ENCODE measurements at places on chromosomes 12 and 14. TPM values are rescaled to one million over a fixed set of nuclear protein-coding genes. Genes with fewer than 3 reads are reported as not detected.

KRT77 gene
- total RNA-seq = not detected

KRT5 gene
- total RNA-seq = 2.7 TPM

IL31 gene
- total RNA-seq = not detected

SSTR1 gene
- total RNA-seq = 0.33 TPM

SYNE3 gene
- total RNA-seq = 33.6 TPM

DAD1 gene
- 270 TPM for total RNA-seq

TPPP2 gene
- not detected for total RNA-seq

PPM1A gene
- total RNA-seq = 23.1 TPM

ZFYVE26 gene
- 26.7 TPM for total RNA-seq

GRCh38 chr12:108696111-108696995 lies 35.0 kb downstream of the CORO1C start:
- DNase-seq = no peak

GRCh38 chr12:88658009-88658408 lies 77.7 kb upstream of the KITLG start:
- no peak for DNase-seq

DNA sequence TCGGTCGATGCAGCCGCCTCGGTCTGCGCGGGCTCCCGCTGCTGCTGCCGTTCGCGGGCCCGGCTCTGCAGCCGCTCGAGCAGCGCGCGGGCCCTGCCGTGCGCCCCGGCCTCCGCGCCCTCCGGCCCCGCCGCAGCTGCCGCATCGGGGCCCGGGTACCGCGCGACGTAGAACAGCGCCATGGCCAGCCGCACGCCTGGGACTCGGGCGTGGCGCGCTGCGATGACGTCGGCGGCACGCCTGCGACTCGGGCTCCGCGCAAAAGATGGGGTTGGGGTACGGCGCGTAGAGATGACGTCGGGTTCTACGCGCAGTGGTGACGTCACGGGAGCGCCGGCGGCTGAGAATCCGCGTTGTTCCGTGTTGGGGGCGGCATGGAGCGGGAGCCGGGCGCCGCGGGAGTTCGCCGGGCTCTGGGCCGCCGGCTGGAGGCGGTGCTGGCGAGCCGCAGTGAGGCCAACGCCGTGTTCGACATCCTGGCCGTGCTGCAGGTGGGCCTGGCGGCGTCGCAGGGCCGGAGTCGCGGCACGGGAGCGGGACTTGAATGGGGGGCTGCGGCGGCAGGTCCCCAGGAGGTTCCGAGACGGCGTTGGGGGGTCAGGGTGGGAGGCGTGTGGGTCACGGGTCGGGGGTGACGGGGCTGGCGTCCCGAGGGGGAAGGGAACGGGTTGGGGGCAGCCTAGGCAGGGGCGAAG lies at the start of the genes DDX51 and NOC4L:
DDX51 (minus strand) TSS at position 205 of the 695 bp plus-strand sequence; CDS start at position 182, 23 bp downstream.
NOC4L (plus strand) TSS at position 343 of the 695 bp plus-strand sequence; CDS start at position 375, 32 bp downstream.
- peak; percentile 98 for DNase-seq

GRCh38 chr14:25056688-25057078 lies 6.7 kb upstream of the STXBP6 start:
- no peak for DNase-seq

DNA sequence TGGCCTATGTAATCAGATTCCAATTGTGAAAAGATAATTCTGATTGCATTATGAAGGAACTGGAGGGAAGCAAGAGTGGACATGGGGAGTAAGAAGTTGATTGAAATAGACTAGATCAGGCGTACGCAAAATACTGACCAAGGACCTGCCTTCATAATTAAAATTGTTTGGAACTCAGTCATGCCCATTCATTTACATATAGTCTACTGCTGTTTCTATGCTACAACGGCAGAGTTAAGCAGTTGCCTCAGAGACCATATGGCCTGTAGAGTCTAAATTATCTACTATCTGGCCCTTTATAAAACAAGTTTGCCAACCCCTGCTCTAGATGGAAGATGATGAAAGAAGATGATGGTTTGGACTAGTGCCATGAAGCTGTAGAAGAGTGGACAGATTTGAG lies 170.0 kb upstream of the ARID2 start:
- no peak for DNase-seq

DNA sequence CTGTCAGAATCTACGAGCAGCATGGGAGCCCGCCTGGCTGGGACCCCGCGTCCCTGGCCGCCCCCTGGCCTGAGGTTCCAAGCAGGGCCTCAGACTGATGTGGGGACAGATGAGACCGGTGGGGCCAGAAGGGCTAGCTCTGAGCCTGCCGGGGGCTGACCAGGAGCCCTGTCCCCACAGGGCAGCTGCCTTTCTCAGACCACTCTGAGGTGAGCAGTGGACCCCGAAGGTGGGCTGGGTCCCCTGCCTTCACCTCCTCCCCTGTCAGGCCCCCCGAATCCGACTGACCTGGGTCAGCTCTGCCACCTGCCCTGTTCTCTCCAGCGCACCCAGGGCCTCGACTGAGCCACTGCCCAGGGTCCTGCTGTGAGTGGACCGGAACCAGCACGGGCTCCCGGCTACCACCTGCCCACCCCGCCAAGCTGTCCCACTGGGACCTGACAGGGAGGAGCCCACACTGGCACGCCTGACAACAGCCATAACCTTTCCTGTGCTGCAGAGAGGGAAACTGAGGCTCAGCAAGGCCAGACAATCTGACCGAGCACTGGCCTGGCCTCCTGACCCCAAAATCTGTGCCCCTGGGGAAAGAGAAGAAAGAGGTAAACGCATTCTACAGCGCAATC lies 29.7 kb upstream of the TMEM179 start:
- no peak for DNase-seq

- DNase-seq = no peak
Measured at GRCh38 chr12:117009759-117010158, 89.5 kb downstream of the TESC start.

DNA sequence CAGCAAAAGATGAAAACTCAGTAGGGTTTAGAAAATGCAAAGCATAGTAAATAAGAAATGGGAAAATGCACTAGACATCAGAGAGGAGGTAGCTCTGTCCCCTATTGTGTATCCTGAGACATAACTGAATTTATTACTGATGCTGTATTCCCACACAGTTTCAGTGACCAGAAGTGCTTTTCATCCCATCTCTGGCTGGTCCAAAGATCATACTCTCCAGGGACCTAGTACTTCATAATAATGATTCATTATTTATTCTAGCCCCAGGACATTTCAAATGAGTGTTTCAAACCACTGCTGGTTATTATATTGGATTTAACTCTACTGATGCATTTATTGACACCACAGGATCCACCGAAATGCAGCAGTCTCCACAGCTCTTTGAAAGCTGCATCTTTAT lies 163.3 kb downstream of the PAWR start:
- no peak for DNase-seq

DNA sequence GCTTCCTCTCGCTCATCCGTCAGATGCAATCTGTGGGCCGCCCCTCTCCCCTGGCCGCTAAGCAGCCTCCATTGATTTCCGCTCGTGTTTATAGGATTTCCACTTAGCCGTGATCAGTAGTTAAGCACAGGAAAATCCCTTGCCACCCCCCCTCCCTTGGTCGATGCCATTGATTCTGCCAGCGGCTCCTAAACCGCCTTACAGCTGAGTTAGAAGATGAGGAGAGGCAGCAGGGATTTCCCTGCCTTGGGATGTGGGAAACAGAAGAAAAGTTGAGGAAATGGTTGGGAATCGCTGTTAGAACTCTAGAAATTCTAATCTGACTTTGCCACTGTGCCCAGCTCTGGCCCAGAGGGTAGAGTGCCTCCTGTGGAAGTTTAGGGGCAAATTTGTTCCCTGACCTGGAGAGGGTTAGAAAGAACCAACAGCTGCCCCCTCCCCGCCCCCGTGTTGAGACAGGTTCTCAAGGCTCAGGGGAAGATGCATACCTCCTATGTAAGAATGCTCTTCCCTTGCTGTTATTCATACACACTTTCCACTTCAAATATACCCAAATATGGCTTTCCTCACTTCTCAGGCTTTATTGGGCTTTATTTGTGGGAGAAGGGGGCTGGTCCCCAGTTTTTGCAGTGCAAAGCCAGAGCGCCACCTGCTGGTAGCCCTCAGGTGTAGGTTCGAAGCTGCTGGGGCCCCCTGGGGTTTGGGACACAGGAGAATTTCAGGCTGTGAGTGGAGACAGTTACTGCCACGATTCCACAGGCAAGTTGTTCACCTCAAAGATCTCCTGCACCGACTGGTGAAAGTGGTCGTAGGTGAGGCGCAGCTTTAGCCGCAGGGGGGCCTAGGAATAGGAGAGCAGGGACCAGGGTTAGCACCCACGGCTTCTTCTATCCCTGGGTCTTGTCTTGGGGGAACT lies 3.2 kb downstream of the THTPA start:
- peak; percentile 78 for DNase-seq

DNA sequence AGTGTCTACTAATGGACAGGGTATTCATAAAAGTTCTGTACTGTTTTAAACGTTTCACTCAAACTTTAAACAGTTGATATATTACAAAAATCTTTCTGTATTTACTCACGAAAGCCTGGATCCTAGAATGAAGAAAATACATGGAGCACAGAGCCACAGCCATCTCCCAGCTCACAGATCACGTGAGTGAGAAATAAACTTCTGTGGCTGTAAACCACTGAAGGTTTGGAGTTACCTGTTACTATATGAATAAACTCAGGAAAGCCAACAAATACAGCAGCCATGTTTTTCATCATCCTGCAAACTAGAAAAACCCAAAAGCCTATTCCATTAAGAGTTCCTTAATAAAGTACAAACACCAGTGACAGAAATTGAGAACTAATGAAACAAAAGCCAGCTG lies 867 bp upstream of the TDG start:
- DNase-seq = peak; percentile 21

DNA sequence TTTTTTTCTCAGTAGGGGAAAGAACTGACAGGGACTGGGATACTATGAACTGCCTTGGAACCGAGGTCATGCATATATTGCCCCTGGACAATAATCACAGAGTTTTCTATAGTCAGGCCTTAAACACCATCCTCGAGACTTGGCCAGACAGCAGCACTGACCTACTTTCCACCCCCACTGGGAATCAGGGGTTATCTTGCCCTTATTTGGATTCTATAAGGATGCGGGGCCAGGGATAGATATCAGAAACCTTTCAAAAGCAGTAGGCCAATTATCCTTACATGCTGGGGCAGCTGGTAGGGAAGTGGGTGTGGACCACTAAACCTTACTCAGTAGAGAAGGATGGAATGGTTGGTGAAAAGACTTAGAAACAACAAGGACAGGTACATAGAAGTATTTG lies 2.0 kb downstream of the ZNF219 start:
- DNase-seq = no peak

DNA sequence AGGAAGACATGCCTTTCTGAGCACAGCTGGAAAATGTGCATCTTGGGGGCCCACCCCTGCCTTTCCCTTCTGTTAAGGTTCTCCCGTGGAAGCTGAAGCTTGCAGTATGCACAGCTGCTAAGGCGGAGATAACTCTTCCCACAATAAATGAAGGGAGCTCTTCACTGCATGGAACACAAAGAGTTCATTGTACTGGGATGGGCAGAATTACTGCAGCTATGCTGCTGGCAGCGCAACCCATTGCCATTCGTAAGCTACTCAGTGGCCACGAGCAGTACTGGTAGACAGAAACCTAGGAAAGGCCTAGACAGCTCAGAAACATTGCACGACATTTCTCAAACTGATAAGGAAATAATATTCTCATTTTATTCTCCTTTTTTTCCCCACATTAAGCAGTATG lies 310.2 kb downstream of the MDGA2 start:
- no peak for DNase-seq

GRCh38 chr12:5965950-5966383 lies 20.9 kb upstream of the ANO2 start:
- peak; percentile 70 for DNase-seq

- no peak for DNase-seq
Measured at GRCh38 chr12:57370072-57370471, 60.8 kb downstream of the R3HDM2 start.

GRCh38 chr12:12803186-12803585 lies 10.0 kb upstream of the DDX47 start:
- DNase-seq = peak; percentile 93

DNA sequence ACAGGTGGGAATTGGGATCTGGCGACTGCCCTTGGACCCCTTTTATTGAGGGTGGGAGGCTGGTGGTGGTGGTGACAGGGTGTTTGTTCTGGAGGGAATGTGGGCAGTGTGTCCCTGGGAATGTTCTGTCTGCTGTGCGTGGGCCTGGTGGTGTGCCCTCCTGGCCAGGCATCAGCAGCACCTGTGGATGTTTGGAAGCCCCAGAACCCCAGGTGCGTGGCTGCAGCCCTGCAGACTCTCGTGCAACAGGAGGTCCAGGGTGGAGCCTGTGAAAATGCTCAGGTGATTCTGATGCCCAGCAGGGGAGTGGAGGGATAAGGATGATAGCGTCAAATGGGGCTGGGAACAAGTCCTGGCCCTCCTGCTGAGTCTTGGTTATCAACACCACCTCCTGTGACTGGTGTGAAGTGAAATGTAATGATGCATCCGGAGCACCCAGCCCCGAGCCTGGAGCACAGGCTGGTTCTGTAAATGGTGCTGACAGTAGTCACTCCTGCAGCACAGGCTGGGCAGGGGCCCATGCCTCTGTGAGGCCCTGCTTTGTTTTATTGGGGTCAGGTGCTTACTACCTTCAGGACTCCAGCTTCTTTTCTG lies 176.6 kb downstream of the TSPAN9 start:
- DNase-seq = no peak

Data from dermis blood vessel endothelial cell (primary cell).